Ovary (tissue), 10 donors: ENCODE measurements at places on chromosomes 12 and 14. TPM values are rescaled to one million over a fixed set of nuclear protein-coding genes. Genes with fewer than 3 reads are reported as not detected.

DNA sequence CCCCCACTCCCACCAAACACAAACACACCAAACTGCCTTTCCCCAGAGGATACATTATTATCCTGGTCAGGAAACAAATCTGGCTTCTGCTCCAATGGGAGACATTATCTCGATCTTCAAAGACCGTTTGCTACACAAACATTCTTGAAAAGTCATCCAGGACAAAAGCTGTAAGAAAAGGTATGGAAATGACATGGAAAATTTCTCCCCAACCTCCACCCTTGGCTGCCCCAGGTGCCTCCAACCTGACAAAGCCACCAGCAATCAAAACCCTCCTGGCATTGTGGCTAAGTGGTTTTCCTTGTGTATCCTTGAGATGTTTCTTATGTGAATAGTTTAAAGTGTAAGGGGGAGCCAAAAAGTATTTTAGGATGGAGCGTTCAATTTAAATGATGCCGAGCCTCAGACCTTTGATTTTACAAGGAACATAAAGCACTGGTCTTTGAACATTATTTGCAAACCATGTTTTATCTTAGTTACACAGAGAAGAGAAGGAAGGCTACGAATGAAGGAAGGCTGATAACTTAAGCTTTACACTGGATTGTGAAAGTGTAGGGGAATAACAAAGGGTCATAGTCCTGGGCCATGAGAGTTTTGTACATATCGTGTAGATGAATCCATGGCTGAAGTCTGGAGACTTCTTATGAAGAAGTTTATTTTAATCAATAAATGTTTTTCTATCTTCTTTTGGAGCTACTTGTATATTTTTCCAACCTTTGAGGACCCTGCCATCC, 418.9 kb upstream of the TMTC1 start:
- DNase-seq, result no peak

- DNase-seq, result peak; percentile 83
Observed at GRCh38 chr12:113932381-113933196, 33.5 kb downstream of the RBM19 start.

GRCh38 chr14:90042496-90043252, 19.1 kb upstream of the KCNK13 start:
- no peak for DNase-seq

DNA sequence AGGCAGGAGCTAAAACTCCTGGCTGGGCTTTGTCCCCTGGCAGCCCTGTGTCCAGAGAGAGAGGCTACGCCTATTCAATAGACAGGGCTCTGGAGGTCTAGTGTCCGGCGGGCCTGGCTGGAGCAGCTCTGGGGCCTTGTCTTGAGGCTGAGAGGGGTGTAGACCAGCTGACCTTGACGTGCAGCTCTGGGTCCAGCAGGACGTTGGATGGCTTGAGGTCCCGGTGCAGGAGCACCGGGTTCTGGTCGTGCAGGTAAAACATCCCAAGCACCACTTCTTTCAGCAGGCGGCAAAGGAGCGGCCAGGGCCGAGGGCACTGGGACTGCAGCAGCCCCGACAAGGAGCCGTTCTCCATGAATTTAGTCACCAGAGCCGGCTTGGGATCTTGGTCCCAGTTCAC, 948 bp downstream of the RIPK3 start:
- DNase-seq, result no peak

KRT85 gene
- total RNA-seq, result not detected

- no peak for DNase-seq
Observed at GRCh38 chr14:72692696-72693095, 201.2 kb downstream of the DPF3 start.

DNA sequence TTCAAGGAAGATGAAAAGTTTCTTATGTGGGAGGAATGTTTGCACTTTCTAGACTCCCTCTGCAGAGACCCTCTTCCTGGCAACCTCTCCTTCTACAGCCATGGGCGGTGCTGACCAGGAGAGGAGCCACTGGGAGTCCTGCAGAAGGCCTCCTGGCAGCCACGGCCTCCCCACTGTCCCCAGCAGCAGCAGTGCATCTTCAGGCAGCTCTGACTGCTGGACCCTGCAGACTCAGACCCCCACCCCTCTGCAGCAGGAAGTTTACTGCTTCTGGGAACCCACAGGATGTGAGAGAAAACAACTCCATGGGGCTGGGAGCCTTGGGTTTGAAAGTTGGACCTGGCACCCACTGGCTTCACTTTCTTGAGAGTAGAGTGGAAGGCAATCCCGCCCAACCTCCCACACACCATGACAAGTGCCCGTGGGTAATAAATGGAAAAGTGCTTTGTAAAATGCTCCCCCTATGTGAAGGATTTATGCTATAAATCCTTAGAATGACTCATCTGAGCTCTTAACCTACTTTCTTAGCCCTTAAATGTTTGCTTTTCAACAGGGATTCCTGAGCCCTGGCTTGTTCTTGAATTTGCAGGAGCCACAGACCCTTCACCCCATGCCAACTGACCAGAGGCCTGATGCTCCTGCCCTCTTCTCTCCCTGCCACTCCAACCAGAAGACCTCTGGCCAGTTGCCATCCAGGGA, 37.5 kb upstream of the DDX11 start:
- no peak for DNase-seq

- no peak for DNase-seq
Observed at GRCh38 chr12:117882181-117882580, 86.6 kb downstream of the KSR2 start.

SDSL gene
- total RNA-seq, result 7.9 TPM

RNASE7 gene
- total RNA-seq, result not detected

RNF212B gene
- total RNA-seq, result not detected

C14orf93 gene
- total RNA-seq, result 7.2 TPM

- DNase-seq, result no peak
Observed at GRCh38 chr12:77915071-77915600, 84.4 kb downstream of the NAV3 start.

- DNase-seq, result peak; percentile 68
Observed at GRCh38 chr12:69154585-69155363, 84.6 kb upstream of the CPSF6 start.

SLC17A8 gene
- not detected for total RNA-seq

DNA sequence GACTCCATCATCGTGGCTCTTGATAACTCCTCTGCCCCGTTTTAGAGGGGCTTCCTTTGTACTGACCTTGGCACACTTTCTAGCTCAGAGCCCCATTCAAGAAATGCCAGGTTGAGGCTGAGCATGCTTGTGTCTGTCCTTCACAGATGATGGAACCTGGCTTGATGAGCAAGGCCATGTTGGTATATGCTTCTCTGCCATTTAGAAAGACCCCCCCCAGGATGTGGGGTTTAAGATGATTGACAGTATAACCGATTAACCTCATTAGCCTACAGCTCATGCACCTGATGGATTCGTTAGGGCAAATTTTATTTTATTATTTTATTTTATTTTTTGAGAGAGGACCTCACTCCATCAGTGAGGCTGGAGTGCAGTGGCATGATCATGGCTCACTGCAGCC, 21.0 kb downstream of the BATF start:
- DNase-seq, result no peak

GRCh38 chr12:7146906-7147305, 16.7 kb downstream of the CLSTN3 start:
- no peak for DNase-seq

HOXC12 gene
- total RNA-seq, result not detected

- DNase-seq, result no peak
Observed at GRCh38 chr12:110575326-110575725, 7.8 kb downstream of the PPTC7 start.

NR1H4 gene
- 10.0 TPM for total RNA-seq

GRCh38 chr14:67618617-67619063, 1.1 kb upstream of the ARG2 start:
- DNase-seq, result no peak

GRCh38 chr12:5123921-5124320, 80.2 kb downstream of the KCNA5 start:
- no peak for DNase-seq

DNA sequence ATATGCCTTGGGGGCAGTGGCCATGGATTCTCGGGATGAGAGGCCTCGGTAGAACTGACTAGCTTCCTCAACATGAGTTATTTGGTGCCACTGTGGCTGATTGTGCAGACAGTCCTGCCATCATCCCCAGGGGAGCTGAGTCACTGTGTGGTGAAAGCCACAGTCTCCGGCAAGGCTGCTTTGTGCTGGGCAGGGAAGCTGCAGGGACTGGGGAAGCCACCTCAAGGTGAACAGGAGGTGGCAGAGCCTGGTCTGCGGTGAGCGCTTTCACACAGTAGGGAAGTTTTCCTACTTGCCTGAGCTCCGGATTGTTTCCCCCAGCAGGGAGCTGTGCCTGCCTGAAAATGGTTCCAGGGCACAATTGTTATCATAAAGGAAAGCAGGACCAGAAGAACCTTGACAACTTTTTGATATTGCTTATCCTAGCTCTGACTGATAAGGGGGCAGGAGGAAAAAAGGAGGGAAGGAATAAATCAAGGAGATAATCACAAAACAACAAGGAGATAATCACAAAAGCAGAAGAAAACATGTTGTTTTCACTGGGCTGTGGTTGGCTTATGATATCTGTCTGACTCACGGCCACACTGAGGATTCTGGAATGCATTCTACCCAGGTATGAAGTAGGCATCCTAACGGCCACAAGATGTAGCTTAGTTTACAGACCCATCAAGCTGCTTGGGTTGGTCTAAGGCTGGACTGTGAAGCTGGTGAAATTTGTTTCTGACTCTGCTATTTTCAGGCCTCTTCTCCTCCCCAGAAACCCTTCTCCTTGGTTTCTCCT, 32.2 kb upstream of the GNG2 start:
- DNase-seq, result no peak

WNT1 gene
- total RNA-seq, result not detected

PRH2 gene
- total RNA-seq, result not detected

GRCh38 chr14:26206640-26207039, 391.2 kb downstream of the NOVA1 start:
- DNase-seq, result no peak

GRCh38 chr14:86527312-86527711, 997.4 kb downstream of the FLRT2 start:
- no peak for DNase-seq

DNA sequence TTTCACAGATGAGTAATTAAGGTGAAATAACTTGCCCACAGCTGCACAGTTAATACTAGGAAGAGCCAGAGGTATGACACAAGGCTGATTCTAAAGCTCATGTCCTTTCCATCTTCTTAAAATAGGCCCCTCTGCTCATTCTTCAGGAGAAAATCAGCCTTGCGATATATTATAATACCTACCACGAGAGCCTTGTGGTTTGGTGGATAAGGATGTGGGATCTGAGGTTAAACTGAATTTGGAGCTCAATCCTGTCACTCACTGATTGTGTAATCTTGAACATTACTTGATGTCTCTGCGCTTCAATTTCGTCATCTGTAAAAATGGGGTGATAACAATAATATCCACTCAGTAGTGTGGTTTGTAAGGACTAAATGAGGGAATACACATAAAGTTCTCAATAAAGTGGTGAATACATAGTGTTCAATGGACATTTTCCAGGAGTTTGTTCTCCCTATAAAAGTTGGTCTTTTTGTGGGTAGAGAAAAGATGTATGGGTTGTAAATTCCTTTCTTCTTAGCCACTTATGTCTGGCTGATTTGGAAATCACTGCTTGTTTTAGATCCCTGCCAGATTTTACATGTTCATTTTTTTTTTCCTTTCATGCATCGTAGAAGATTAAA, 25.1 kb upstream of the ATP2B1 start:
- DNase-seq, result no peak

MED6 gene
- total RNA-seq, result 37.5 TPM

GRCh38 chr14:68622856-68623255, 170.0 kb downstream of the ZFP36L1 start:
- DNase-seq, result peak; percentile 10

DNA sequence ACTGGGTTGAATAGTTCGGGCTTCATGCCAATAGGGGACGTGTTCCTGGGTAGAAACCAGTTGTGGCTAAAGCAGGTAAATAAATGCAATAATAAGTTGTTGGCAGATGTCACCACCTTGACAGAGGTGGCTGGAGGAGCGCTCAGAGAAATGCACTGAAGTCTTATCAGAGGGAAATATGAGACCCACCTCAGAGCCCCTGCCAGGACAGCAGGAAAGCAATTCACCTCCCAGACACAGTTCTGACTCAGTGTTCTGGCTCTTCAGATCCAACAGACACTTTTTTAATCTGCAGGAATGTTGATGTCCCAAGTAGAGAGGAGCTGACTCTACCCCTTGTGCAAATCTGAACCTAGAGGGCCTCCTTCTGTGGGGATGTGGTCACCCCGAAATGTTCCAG, 687.1 kb upstream of the FBXO33 start:
- DNase-seq, result no peak

DNA sequence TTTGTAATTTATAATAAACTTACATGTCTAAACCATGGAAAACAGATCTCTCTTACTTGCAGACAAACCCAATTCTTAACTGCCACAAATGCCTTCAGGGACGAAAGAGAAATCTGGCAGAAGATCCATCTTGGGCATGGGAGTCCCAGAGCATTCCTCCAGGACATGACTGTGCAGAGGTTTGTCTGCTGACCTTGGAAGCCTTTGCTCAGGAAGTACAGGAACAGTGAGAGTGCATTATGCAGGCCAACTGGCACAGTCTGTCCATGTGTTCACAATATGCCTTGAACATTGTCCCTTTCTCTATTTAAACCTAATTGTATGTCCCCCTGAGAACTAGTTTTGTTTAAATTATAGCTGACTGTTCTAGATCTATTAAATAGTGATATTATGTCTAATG, 467.1 kb downstream of the ATP23 start:
- no peak for DNase-seq

- no peak for DNase-seq
Observed at GRCh38 chr12:21606175-21606574, 1.5 kb upstream of the GYS2 start.

DNA sequence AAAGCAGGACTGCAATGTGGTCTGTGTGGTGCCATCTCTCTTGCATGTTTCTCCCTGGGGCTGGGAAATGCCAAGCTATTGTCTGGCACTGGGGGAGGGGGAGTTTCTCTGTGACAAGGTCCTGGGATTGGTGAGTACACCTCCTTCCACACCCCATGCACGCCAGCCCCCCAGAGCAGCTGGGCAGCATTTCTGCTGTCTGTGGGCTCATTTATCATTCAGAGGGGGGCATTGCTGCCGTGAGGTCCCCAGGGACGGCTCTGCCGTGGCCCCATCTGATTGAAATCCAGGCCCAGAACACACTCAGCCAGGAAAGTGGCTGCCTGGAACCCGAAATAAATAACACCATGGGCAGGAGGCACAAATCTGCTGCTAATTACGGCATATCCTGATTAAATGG, 12.6 kb upstream of the FAM222A start:
- DNase-seq, result no peak
